ENCODE measurements at places on chromosomes 3 and 15.

GRCh38 chr3:130941793-130942192 lies 47.9 kb downstream of the ATP2C1 start:
- DNase-seq = no peak

DNA sequence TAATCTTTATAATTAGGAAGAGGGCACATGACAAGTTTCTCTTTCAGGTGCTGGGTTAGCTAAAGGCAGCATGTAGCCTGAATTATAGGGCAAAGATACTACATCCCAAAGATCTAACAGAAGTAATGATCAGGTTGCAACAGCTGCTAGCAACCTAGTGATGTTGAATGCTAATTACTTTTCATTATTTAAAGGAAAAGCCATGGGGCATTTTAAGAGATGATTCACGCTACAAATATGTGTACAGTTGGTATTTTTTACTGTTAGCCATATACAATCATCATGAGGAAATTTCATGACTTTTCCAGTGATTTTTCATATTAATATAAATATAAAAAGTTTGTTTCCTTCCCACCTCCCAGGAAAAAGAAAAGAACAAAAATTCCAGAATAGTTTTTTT lies 43.0 kb downstream of the NEK10 start:
- no peak for DNase-seq

GRCh38 chr3:20225769-20226168 lies 39.8 kb upstream of the SGO1 start:
- DNase-seq = no peak

- no peak for DNase-seq
Measured at GRCh38 chr3:167114619-167115018, 265.5 kb downstream of the ZBBX start.

DNA sequence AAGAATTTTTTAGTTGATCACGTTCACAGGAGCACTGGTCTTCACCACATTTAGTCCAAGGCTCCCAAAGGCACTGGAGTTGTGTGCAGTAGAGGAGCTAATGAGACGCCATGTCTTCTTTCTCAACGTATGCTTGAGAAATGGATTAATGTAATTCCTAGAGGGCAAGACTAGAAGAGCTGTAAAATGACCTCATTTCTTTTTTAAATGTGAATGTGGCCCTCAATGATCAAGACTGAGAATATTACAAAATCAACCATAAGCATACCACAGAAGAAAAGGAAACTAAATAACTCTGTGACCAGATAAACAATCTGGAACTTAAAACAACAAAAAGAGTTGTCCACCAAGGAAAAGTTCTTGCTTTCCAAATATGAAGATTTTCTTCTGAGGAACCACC lies 112.1 kb upstream of the THBS1 start:
- DNase-seq = no peak

GRCh38 chr3:10804183-10804648 lies 11.8 kb upstream of the SLC6A11 start:
- no peak for DNase-seq

GRCh38 chr15:61831505-61831921 lies 228.7 kb downstream of the VPS13C start:
- DNase-seq = no peak

- DNase-seq = no peak
Measured at GRCh38 chr3:31968927-31969418, 12.1 kb downstream of the OSBPL10 start.

DNA sequence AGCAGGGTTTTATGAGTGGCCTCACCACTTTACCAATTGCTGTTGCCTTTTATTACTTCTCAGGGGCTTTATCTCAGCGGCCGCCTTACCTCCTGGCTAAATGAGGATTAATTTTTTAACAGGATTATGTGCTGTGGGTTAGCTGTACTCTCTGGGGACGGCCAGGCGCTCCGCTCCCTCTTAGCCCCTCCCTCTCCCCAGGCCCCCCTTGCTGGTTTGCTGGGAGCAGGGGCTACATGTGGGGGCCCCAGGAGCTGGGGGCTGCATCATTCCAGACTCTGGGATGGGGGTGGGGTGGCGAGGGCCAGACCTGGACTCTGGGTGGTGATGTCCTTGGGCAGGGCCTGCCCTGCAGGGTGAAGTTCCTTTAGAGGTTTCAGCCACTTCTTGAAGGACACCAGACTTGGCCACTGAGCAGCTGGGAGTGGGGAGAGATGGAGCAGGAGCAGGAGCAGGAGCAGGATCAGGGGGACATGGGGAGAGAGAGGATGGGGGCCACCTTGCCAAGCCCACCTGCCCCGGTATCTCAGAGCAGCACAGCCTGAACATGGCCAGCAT lies 196.1 kb downstream of the GOLGA6L6 start:
- no peak for DNase-seq

Data from CD4-positive, alpha-beta T cell treated with Interleukin-10 for 1 hour (primary cell).